ENCODE measurements at places on chromosomes 1 and 21.

GRCh38 chr1:206537141-206537540 is 29.8 kb downstream of the RASSF5 start:
- peak; percentile 69 for DNase-seq

DNA sequence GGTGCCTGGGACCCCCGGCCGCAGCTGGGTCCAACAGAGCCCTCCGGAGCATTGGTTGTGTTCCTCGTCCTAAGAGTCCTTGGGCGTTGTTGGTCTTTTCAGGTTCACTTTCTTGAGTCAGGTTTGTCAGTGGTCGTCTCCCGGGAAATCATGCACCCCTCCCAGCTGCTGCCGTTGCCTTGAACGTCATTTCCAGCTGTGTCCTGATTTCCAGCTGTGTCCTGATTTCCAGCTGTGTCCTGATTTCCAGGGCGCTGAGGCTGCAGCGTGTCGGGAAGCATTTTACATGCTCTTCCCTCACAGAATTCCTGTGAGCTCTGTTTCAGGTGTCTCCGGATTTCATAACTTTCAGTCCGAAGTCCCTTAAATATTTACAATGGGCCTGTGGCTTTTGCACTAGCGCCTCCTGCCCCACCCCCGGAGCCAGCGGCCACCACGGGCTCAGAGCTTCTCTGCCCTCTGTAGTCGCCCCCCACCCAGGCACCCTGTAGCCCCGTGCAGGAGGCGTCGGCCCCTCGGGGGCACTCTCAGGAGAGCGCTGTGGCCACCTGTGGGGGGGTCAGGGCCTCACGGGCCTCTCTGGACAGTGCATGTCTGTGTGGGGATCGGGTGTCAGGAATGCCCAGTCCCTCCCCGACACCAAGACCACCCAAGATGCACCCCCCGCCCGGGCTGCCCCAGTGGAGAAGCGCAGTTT is 66.7 kb downstream of the COL18A1 start:
- peak; percentile 56 for DNase-seq

DNA sequence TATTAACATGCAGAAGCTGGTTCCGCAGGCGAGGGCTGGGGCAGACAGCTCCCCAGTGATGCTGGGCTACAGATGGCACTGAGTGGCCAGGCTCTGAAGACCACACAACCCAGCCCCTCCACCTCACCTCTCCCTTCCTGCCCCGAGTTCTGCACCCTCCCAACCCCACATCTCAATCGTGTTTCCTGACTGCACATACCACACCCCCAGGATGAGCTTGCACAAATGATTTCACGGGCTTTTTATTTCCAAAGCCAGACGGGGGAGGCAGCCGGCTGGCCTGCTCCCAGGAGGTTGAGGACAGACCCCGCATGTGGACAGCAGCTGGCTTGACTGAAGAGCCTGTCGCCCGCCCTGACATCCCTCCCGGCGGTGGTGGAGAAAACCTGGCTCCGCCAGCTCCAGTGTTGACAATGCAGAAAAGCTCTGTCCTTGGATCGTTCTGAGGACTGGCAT is 21.4 kb upstream of the ALDH4A1 start:
- peak; percentile 52 for DNase-seq

- no peak for DNase-seq
Observed at GRCh38 chr1:11641776-11642305, 12.4 kb downstream of the FBXO2 start.

GRCh38 chr1:208077232-208078075 is 166.5 kb upstream of the CD34 start:
- DNase-seq: no peak

DNA sequence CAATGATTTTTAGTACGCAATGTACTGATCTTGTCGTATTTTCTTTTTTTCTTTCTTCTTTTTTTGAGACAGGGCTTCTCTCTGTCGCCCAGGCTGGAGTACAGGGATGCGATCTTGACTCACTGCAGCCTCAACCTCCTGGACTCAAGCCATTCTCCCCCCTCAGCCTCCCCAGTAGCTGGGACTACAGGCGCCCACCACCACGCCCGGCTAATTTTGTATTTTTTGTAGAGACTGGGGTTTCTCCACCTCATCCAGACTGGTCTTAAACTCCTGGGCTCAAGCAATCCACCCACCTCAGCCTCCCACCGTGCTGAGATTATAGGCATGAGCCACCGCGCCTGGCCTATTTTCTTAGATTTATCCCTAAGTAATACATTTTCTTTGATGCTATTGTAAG is 43.9 kb upstream of the COL6A2 start:
- no peak for DNase-seq

Data from fibroblast of upper back skin (primary cell).